ENCODE measurements at places on chromosomes 5 and 9.

GRCh38 chr9:113631871-113632665 lies 168.5 kb downstream of the RGS3 start:
- DNase-seq = no peak

GRCh38 chr9:134218230-134218629 lies 53.9 kb upstream of the RNU6ATAC start:
- no peak for DNase-seq

DNA sequence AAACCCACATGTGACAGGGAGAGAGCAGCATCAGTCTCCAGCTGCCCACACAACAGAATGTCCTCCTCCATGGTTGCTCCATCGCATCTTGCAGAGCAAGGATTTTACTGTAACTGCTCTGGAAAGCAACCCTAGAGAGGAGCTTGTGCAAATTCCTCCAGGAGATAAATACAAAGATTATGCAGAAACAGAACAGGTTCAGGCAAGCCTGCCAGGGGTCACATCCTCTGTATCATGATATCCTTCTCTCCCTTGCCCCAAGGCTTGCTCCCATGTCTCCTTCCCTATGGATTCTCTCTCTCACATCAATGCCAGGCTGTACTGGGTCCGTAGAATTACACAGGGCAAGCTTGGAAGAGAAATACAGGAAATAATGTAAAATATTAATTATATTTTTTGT lies 226.0 kb downstream of the MPDZ start:
- DNase-seq = no peak

DNA sequence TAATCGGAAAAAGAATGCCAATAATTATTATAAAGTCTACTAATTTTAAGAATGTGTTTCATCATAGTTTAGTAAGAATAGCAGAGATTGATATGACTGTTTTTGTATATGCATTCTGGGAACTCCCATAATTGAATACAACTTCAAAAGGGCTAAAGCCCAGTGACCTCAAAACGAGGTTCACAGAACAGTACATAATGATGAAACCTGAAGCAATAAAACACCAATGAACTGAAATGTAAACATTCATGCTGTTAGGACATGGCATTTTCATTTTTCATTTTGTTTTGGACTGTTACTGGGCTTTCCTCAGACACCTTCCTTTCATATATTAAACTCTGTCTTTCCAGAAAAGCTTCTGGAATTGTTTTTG lies 684 bp upstream of the JMY start:
- DNase-seq = peak; percentile 3

DNA sequence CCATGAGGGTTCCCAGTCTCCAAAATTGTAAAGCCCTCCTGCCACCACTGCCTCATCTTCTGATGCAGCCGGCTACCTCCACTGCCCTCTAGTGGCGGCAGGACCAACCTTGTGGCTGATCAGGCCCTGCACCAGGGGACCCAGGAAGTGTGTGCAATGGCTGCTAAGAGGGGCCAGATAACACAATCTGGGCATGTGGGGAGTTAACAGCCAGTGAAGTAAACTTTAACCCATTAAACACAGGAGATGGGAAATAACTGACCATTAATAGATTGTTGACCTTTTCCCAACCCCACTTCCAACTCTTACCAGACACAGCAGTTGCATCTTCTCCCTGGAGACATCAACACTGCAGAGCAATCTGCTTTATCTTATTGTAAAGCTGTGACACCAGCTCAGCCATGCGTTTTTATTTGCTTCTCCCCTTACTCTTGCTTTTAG lies 63.3 kb downstream of the FREM1 start:
- DNase-seq = peak; percentile 0

DNA sequence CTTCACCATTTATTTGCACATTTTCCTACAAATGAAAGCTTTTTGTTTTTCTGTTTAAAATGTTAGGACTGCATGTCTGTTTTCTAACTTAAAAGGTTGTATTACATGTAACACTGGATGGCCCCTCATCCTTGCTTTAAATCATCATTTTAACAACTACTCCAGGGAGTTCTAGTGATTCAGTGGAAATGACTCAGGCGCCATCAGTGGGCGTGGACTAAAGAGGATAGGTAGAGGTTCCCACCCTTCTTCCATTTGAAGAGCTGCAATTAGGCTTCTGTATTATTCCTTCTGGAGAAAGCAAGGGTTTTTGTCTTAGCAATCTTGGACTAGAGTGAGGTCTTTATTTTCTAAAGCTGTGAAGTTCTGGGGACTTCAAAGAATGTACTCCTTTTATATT lies 213.7 kb downstream of the TMEM38B start:
- no peak for DNase-seq

- no peak for DNase-seq
Observed at GRCh38 chr5:56259002-56259511, 25.9 kb upstream of the ANKRD55 start.

DNA sequence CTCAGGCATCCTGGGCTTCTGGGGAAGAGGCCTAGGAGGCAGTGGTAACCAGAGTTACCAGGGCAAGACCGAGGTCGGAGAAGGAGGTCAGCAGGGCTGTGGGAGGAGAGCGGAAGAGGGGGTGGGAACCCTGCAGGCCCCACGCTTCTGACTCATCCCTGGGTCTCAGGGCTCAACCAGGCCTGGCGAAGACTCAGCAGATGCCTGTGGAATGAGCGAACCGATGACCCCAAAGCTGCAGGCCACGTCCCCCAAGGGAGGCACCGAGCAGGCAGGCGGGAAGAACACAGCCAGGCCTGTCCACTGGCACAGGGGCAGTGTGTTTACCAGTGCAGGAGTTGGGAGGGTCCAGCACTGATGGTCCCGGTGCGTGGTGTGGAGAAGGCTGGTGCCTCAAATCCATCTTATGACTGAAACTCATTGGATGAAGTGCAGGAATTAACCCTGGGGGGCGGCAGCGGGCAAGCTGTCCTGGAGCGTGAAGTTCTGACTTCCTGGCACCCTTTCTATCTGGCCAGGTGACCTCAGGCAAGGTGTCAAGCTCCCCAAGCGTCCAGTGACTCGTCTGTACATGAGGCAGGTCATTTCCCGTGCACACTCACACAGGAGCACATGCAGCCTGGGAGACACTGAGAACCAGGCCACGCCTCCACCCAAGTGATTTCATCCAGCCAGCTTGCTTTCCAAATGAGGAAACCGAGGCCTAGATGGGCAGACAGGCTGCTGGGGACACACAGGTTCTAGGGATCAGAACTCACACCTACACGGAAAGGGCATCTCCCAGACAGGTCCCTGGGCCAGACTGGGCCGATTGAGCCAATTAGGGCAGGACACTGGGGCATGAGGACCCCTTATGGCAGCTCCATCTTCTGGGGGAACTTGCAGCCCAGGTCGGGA lies 69.1 kb downstream of the ADAMTS2 start:
- DNase-seq = no peak

- no peak for DNase-seq
Observed at GRCh38 chr9:122605691-122606090, 8.8 kb upstream of the OR1Q1 start.

- DNase-seq = no peak
Observed at GRCh38 chr5:149212198-149212951, 59.3 kb upstream of the AFAP1L1 start.

DNA sequence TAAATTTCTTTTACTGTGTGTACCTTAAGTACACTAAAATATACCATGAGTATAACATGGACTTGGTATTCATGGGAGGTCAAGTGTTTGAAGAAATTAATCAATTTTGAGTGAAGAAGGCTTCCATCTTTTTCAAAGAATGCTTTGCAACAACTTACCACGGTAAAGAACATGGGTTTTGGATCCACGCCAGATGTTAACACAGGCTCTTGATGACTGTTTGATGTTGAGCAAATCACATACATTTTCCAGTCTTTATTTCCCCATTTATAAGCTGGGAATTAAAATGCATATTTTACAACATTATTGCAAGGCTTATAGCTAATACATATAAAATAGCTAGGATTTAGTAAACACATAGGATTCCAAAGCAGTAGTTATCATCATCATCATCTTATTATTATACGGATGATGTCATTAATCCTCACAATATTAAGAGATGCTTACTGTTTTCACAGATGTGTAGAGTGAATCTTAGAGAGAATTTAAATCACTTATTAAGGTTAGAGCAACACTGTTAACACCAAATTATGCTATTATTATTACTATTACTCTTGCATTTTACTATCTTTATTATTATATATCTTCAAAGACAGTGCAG lies 362.0 kb downstream of the PRELID2 start:
- no peak for DNase-seq

DNA sequence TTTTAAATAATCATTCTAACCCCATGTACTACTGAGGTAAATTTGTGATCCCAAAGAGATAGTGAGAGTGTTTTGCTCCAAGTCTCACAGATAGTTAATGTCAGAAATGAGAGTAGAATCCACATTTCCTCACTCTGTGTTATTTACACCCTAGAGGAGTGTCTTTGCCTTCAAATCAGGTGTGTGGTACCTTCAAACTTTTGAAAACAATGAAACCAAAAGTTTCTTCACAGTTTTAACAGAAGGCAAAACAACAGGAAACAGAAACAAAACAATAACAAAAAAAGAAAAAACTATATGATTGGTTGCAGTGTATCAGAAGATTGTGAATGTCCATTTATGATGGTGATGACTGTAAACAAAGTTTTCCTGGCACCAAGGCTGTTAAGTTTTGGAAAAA lies 85.9 kb downstream of the ERBIN start:
- DNase-seq = no peak

GRCh38 chr9:69822116-69822750 lies 1.6 kb downstream of the CFAP95 start:
- no peak for DNase-seq

GRCh38 chr9:17744786-17745185 lies 165.9 kb downstream of the SH3GL2 start:
- DNase-seq = no peak

GRCh38 chr9:108478431-108479332 lies 377.1 kb downstream of the ACTL7B start:
- DNase-seq = no peak

DNA sequence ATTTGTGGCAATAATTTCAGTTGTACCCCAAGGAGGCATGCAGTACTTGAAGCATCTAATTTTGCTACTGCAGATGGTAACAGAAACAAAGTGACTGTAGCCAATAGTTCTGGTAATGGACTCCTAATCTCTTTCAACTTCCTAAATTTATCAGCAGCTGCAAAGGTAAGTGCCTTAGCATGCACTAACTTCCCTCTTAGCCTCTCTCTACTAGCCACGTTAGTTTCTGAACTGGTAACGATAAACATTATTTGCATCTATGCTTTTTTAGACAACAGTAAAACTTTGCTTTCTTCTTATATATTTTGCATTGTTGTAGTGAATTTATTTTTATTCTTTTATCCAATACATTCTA lies 6.2 kb upstream of the CKS2 start:
- DNase-seq = no peak

DNA sequence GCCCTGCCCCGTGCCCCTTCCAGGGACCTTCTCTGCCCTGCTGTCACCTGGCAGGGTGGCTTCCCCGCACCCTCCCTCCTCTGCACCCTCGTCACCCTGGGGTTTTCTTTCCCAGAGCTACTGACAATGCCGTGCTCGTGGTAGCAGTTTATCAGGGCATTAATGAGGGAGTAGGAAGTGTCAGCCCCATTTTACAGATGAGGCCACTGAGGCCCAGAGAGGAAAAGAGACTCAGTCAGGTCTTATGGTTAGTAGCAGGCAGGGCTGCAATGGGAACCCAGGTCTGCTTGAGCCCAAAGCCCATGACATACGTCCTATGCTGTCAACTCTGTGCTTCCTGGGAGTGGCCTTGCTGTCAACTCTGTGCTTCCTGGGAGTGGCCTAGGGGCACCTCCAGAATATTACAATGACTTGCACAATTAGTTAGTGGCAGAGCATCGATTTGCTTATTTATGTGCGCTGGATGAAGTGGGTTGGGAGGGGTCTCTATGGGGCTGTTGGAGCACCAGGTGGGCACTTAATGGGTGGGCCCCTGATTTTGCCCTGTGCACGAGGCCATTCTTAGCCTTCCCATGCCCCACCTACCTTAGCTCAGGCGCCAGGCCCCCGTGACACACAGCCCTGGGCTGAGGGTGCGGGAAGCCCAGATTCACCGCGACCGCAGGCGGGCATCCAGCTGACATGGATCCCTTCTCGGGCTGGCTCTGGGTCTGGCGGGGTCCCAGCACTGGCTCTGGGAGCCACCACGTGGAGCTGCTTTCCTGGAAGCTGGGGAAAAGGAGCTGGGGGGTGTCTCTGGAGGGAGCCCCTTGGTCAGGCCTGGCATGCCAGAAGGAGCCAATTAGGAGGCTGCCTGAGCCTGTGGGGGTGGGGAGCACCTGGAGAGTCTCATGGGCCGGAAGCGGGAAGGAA lies 82.0 kb upstream of the ORM1 start:
- no peak for DNase-seq

- DNase-seq = no peak
Observed at GRCh38 chr9:95215336-95215898, 102.1 kb downstream of the FANCC start.

GRCh38 chr5:146130440-146131045 lies 25.2 kb upstream of the PLAC8L1 start:
- DNase-seq = no peak

GRCh38 chr9:135267191-135267809 lies 179.8 kb downstream of the OLFM1 start:
- no peak for DNase-seq

GRCh38 chr5:164301136-164301535 lies 795.7 kb downstream of the MAT2B start:
- no peak for DNase-seq

DNA sequence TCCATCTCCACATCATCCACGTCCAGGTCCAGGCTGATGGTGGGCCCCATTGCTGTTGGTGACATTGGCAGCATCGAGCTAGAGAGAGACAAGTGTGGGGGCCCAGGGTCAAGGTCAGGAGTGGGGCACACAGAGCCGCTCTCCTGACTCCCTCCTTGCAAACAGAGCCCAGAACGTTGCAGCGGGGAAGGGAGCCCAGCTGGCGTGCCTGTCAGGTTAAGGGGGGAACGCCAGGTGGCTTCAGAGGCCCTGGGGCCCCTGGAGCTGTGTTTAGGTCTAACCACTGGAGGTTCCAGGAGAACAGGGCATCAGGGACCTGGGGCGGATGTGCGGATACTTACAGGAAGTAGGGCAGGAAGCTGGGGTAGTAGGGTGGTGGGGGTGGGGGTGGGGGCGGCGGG lies 7.5 kb downstream of the RNF44 start:
- peak; percentile 79 for DNase-seq

DNA sequence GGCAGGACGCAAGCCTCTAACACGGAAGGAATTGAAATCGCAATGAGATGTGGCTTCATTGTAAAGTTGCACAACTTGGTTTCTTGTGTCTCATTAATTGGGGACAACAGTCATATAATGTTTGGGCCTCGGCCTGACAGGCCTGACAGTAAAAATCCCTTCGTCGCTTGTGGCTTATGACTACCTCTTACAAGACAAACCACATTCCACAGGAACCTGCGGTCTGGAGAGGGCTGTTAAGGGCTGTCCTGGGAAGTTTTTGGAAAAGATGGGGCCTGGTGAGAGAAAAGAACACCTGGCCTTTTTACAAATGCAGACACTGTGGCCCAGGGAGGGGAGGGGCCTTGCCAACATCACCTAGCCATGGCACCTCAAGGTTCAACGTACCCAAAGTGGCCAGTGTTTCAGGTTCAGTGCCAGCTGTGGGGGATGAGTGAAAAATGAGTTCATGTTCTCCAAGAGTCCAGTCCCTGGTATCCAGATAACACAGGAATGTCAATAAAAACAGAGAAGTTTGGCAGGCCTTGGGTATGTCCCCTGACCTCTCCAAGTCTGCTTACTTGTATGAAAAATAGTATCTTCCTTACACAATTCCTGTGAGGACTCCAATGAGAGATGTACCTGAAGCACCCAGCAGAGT lies 22.2 kb downstream of the SHB start:
- no peak for DNase-seq

GRCh38 chr5:126970517-126971017 lies 59.8 kb downstream of the MARCHF3 start:
- DNase-seq = no peak

- DNase-seq = no peak
Observed at GRCh38 chr5:79800979-79801827, 111.6 kb downstream of the CMYA5 start.

All from immature natural killer cell (primary cell).